ENCODE measurements at places on chromosomes 4 and X. TPM values are rescaled to one million over a fixed set of nuclear protein-coding genes. Genes with fewer than 3 reads are reported as not detected.

Gene SULT1E1
- not detected for total RNA-seq

Gene ANOS1
- total RNA-seq, result under 0.01 TPM

Gene BLTP1
- 243 TPM for total RNA-seq

Gene PARM1
- total RNA-seq, result 1.0 TPM

Gene CFP
- 139 TPM for total RNA-seq

Gene DRP2
- total RNA-seq, result not detected

Gene MAGEA6
- total RNA-seq, result not detected

Gene ITM2A
- 72.8 TPM for total RNA-seq

Gene TEX11
- not detected for total RNA-seq

Gene GALNTL6
- total RNA-seq, result 0.10 TPM

Gene POU4F2
- not detected for total RNA-seq
